ENCODE measurements at places on chromosomes 1 and 21. TPM values are rescaled to one million over a fixed set of nuclear protein-coding genes. Genes with fewer than 3 reads are reported as not detected.
A peak's percentile ranks its signal among the peaks of the same experiment; 100 is the strongest.

The ARHGAP30 gene
- 10.5 TPM for total RNA-seq

The KLHL20 gene
- total RNA-seq = 23.8 TPM

The PEAR1 gene
- 15.3 TPM for total RNA-seq

The CADM3 gene
- 2.2 TPM for total RNA-seq

The MYCBP gene
- 26.6 TPM for total RNA-seq

The NFASC gene
- 4.8 TPM for total RNA-seq

The FMOD gene
- total RNA-seq = 46.3 TPM

The EPHA10 gene
- not detected for total RNA-seq

The SLC6A17 gene
- 0.03 TPM for total RNA-seq

The PGBD5 gene
- 2.0 TPM for total RNA-seq

DNA sequence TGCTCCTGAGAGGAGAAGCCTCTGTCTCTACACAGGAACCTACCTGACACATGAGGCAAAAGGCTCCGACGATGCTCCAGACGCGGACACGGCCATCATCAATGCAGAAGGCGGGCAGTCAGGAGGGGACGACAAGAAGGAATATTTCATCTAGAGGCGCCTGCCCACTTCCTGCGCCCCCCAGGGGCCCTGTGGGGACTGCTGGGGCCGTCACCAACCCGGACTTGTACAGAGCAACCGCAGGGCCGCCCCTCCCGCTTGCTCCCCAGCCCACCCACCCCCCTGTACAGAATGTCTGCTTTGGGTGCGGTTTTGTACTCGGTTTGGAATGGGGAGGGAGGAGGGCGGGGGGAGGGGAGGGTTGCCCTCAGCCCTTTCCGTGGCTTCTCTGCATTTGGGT lies 3.9 kb upstream of the ACKR1 start:
- H3K4me3 ChIP-seq = no peak overlapping the region
- DNase-seq = no peak
- no peaks in the 10 kb centered on the region for H3K27me3 ChIP-seq
- no peaks in the 10 kb centered on the region for H3K36me3 ChIP-seq

DNA sequence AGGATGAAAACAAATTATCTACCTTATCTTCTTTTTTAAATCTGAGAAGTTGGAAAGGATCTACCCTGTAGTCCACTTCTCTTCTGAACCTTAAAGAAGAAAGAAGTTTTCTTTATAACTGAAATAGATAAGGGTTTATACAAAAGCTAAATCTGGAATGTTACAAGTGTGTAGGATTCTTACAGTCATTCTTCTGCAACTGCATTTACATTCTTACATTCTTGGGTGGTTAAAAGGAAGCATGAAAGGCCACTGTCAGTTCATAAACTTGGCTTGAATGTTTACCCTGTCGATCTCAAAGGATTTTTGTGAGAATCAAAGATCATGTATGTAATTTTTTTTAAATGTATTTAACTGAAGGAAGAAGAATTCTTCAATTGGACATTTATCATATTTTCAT lies 142.1 kb upstream of the BRINP3 start:
- no peak for DNase-seq
- no peaks in the 10 kb centered on the region for H3K36me3 ChIP-seq
- H3K27ac ChIP-seq = no peak overlapping the region

DNA sequence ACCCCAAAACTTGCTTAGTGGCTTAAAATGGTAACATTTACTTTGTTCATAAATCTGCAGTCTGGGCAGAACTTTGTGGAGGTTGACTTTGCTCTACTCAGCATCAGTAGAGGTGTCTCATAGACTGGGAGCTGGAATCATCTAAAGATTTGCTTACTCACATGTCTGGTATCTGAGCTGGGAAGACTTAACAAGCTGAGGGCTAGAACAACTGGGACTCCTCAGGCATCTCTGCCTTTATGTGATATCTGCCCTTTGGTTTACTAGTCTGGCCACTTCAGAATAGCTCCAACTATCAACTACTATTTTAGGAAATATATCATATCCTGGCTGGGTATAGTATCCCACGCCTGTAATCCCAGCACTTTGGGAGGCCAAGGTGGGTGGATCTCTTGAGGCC lies 82.5 kb downstream of the C4BPA start:
- no peaks in the 10 kb centered on the region for H3K36me3 ChIP-seq
- H3K4me3 ChIP-seq = no peak overlapping the region
- no peak overlapping the region for H3K27ac ChIP-seq
- no peaks in the 10 kb centered on the region for H3K27me3 ChIP-seq
- no peak for DNase-seq
- H3K4me1 ChIP-seq = no peaks in the 10 kb centered on the region

- H3K4me1 ChIP-seq = no peaks in the 10 kb centered on the region
- H3K36me3 ChIP-seq = no peaks in the 10 kb centered on the region
- DNase-seq = no peak
These were observed 4.1 kb upstream of the EVA1B start for GRCh38 chr1:36327421-36328087.

DNA sequence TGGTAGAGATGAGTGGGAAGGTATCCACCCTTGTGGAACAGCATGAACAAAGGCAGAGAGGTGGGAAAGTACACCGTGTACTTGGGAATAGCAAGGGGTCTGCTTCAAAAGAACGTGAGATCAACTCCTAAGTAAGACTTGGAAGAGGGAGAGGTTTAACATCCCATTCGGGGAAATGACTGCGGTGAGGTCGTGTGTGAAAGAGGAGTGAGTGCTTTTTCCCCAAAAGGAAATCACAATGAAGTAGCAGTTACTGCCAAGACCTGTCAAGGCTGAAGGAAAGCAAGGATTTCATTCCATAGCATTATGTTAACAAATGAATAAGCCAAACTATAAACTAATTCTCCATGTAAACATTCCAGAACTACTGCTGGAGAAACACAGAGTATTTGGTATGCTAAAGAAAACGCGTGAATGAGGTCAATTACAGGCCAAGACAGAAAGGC lies 20.0 kb upstream of the SYDE2 start:
- peaks cover 41% of the 10 kb centered on the region for H3K4me1 ChIP-seq
- H3K4me3 ChIP-seq = no peak overlapping the region
- DNase-seq = peak; percentile 83

GRCh38 chr1:1065265-1065939 lies 8.7 kb downstream of the RNF223 start:
- peaks cover 40% of the 10 kb centered on the region for H3K27me3 ChIP-seq
- H3K4me3 ChIP-seq = no peak overlapping the region
- no peak overlapping the region for H3K27ac ChIP-seq
- no peaks in the 10 kb centered on the region for H3K36me3 ChIP-seq

DNA sequence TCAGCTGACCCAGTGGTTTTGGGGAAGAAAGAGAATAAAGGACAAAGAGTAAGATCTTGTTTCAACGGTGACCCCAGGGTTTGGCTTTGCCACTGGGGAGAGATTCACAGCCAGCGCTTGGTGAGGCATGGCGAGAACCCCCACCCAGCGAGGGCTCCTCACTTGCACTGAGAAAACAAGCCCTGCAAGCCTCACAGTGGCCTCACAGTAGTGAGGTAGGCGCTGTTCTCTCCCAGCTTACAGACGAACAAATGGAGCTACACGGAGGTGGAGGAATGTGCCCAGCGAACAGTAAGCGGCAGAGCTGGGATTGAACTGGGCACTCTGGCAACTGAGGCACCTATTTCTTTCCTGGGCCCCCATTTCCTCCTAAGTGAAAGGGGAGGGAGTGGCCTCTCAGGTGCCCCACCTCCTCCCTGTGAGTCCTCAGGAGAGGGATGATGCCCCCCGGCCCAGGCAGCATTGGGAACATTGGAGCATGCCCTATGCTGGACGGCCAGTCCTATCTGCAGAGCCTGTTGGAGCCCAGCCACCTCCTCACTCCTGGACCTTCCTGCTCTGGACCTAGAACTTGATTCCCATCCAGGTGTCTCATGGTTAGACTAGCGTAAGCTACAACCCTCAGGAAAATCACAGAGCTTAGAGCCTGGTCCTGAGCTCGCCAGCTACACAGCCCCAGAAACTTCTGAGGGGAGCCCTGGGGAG lies 73.4 kb upstream of the EDN2 start:
- no peaks in the 10 kb centered on the region for H3K27me3 ChIP-seq
- no peaks in the 10 kb centered on the region for H3K4me1 ChIP-seq
- H3K4me3 ChIP-seq = no peak overlapping the region

DNA sequence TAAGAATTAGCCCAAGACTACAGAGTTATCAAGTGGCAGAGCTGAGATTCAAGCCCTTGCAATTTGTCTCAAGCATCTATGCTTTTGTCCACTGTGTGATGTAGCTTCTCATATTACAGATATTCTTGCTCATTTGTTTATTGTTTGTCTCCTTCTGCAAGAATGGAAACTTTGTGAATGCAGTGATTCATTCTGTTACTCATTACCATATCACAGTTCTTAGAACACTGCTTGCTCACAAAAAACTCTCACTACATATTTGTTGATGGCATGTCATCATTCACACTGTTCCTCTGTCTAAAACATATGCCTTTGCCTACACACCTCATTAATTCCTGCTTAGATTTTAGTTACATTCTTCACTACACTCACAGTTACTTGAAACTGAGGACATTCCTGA lies 1198.9 kb downstream of the PLA2G4A start:
- H3K27me3 ChIP-seq = no peaks in the 10 kb centered on the region
- no peaks in the 10 kb centered on the region for H3K36me3 ChIP-seq
- no peak overlapping the region for H3K4me3 ChIP-seq
- H3K4me1 ChIP-seq = no peaks in the 10 kb centered on the region
- peak; percentile 49 for DNase-seq
- H3K27ac ChIP-seq = no peak overlapping the region

- H3K27me3 ChIP-seq = no peaks in the 10 kb centered on the region
- no peaks in the 10 kb centered on the region for H3K36me3 ChIP-seq
- H3K27ac ChIP-seq = no peak overlapping the region
- H3K4me1 ChIP-seq = no peaks in the 10 kb centered on the region
These were observed 56.4 kb upstream of the SAMSN1 start for GRCh38 chr21:14602382-14602958.

- no peaks in the 10 kb centered on the region for H3K27me3 ChIP-seq
- no peaks in the 10 kb centered on the region for H3K4me1 ChIP-seq
- DNase-seq = no peak
- H3K4me3 ChIP-seq = no peak overlapping the region
- no peaks in the 10 kb centered on the region for H3K36me3 ChIP-seq
- H3K27ac ChIP-seq = no peak overlapping the region
These were observed 25.3 kb upstream of the DPH5 start for GRCh38 chr1:101050869-101051268.

DNA sequence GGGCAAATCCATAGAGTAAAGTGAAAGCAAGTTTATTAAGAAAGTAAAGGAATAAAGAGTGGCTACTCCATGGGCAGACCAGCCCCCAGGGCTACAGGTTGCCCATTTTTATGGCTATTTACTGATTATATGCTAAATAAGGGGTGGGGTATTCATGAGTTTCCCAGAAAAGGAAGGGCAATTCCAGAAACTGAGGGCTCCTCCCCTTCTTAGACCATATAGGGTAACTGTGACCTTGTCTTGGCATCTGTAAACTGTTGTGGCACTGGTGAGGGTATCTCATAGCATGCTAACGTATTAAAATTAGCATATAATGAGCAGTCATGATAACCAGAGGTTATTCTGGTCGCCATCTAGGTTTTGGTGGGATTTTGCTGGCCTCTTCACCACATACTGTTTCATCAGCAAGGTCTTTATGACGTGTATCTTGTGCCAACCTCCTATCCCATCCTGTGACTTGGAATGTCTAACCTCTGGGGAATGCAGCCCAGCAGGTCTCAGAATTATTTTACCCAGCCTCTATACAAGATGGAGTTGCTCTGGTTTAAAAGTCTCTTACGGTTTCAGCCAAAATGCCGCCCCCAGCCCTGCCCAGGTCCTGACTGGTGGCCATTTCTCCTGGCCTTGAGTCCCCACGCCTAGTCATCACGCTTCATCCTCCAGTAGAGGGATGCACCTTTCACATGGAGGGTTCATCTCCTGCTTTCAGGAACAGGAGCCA lies 982 bp upstream of the TRIM17 start:
- DNase-seq = peak; percentile 13
- H3K36me3 ChIP-seq = no peaks in the 10 kb centered on the region

- H3K27me3 ChIP-seq = no peaks in the 10 kb centered on the region
- no peak overlapping the region for H3K4me3 ChIP-seq
- H3K4me1 ChIP-seq = no peaks in the 10 kb centered on the region
These were observed 49.9 kb downstream of the DMRTB1 start for GRCh38 chr1:53508991-53509666.

DNA sequence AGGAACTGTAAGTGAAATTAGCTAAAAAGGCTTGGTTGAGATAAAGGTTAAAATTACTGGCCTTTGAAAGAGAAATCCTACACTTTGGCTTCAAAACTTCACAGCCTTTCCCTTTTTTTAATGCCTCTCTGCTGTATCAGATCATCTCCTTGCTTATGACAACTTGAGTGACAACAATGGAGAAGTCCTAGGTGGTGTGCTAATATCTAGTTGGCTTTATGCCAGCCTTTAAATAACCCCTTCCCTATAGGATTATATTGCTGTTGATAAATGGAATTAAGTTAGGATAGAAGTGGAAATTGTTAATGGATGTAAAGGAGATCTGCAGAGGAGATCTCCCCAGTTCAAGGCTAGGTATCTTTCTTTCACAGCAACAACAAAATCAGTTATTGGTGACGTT lies 130.2 kb upstream of the ATP1B1 start:
- no peaks in the 10 kb centered on the region for H3K27me3 ChIP-seq
- no peaks in the 10 kb centered on the region for H3K36me3 ChIP-seq
- no peaks in the 10 kb centered on the region for H3K4me1 ChIP-seq
- H3K27ac ChIP-seq = no peak overlapping the region
- no peak for DNase-seq

DNA sequence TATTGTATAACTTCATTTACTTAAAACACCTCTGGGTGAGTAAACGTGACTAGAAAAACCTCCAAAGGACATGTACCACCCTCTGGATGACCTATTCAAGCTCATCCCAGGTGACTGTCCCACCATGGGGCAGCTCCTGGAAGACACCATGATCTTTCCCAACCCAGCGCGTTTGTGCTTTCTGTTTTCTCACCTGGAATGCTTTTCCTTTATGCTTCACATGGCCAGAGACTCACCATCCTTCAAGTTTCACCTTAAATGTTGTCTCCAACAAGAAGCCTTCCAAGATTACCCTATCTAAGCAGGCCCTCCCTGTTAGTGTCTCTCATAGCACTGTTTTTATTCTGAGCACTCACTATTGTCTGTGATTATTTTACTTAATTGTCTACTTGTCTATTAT lies 11.1 kb downstream of the CYP4B1 start:
- H3K27ac ChIP-seq = no peak overlapping the region
- H3K36me3 ChIP-seq = no peaks in the 10 kb centered on the region
- no peak for DNase-seq
- H3K27me3 ChIP-seq = no peaks in the 10 kb centered on the region
- no peaks in the 10 kb centered on the region for H3K4me1 ChIP-seq

Measured in lung (tissue), 17 donors.